ENCODE measurements at places on chromosomes 4 and X.

DNA sequence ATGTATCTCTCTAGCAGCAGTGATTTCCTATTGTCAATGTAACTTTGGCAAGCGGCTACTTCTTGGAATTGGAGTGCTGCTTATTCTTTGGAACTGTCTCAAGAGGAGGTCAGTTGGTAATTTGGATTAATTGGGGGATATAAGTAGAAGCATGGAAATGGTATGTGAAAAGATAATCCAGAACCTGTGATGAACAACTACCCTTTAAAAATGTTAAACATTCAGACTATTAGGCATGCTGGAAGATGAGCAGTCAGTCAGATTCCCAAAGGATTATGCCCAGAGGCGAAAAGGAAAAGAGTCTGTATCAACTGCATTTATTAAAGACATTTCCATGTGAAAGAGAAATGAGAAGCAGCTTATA lies 62.5 kb downstream of the SEC24D start:
- peak; percentile 31 for DNase-seq

DNA sequence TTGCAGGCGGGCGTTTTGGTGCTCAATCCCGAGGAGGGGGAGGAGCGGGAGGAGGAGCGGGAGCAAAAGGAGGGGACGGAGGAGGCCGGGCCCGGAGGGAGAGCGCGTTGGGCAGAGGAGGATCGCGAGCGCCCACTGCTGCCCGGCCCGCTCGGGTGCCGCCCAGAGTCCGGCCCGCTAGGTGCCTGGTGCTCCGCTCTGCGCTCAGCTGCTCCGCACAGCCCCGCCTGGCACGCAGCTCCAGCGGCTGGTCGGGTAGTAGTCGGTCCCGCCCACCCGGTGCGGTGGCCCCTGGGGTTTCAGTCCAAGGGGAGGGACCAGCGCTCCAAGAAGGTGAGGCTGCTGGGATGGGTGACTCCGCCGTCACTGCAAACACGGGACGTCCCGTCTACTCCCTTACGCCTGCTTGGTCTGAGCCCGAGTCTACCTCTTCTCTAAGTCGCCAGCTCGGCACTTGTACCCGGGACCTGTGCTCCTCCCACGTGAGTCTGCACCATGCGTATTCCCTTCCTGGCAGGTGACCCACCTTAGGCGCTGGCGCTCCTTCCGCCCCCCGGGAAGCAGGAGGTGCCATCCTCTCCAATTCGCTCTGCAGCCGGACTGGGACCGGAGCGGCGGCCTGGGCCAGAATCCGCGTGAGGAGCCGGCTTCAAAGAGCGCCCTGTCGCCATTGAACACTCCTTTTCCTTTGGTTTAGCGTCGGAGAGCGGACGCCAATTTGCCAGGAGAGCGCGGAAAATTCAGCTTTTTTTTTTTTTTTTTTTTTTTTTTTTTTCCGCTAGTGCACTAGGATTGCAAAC lies 405 bp upstream of the HS3ST1 start:
- peak; percentile 34 for DNase-seq

DNA sequence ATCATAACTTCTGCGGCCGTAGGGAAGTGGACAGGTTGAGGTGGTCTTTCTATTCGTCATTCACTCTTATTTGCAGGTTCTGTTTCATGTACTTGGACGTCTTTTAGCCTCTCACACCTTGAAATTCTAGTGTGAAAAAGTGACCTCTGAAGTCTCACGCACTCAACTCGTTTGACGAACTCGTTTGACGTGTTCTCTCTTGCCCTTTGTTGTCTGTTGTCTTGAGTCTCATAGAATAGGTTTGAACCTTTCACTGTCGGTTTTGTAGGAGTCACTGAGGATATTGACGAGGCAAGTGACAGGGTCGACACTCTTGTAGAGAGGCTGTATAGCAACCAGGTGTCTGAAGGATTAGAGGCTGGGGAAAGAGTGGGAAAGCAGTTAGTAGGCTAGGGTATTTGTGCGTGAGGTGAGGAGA lies 1.1 kb upstream of the PGRMC2 start:
- peak; percentile 23 for DNase-seq

DNA sequence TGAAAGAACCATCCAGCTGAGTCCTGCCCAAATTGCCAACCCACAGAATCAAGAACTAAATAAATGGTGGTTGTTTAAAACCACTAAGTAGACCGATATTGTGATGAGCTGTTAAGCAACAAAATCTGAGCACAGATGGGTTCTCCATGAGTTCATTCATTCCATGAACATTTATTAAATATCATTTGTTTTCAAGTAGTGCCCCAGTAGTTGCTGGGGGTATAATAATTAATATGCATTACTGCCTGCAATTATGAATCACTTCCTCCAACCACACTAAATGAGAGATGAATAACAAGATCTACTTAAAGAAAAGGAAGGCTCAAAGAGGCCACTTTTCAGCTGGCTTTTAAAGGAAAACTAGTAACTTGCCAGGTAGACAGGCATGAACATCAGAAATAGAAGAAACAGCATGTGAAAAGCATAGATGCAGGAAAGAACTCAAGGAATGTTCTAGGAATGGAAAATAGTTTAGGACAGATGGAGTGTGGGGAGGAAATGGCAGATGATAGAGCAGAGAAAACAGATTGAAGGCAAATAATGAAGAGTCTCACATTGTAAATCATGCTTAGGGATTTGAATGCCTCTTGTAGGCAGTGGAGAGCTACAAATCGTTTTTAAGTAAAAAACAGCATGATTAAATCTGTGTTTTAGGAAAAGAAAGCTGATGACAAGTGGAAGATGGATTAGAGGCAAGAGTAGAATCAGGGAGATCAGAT lies 641.7 kb upstream of the DIPK2B start:
- peak; percentile 33 for DNase-seq

GRCh38 chr4:98469771-98470170 lies 188.6 kb downstream of the TSPAN5 start:
- no peak for DNase-seq

- no peak for DNase-seq
Observed at GRCh38 chrX:45862801-45863200, 662.1 kb upstream of the DIPK2B start.

- no peak for DNase-seq
Observed at GRCh38 chr4:5158825-5159224, 107.5 kb downstream of the STK32B start.

- DNase-seq = no peak
Observed at GRCh38 chrX:142978130-142978684, 47.5 kb upstream of the SPANXN4 start.

DNA sequence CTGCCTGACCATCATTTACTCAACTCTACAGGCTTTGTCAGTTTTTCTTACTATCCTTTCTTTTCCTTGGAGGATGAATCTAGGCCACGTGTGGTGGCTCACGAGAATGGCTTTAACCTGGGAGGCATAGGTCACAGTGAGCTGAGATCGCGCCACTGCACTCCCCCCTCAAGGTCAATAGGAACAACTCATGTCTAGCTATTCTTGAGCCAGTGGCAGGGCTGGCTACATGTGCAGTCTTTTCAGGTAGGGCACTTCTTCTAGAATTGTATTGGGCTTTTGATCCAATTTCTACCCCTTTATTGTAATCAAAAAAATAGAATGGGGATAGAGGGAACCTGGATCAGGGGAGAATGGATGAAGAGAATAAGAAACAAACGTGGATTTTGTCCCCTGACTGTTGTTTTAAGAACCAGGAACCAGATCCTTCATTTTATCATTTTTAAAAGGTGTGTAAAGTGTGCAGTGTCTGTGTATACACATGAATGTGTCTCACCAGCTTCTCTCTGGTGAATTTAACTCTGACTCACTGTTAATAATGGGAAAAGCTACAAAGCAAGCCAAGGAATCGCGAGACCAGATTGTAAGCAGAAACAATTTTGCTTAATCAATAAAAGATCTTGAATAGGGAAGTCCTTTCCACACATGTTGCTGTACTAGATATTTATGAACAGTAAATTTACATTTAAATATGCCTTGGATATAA lies 283.9 kb upstream of the GPC4 start:
- DNase-seq = no peak

GRCh38 chr4:7150036-7150635 lies 42.2 kb upstream of the SORCS2 start:
- DNase-seq = no peak

DNA sequence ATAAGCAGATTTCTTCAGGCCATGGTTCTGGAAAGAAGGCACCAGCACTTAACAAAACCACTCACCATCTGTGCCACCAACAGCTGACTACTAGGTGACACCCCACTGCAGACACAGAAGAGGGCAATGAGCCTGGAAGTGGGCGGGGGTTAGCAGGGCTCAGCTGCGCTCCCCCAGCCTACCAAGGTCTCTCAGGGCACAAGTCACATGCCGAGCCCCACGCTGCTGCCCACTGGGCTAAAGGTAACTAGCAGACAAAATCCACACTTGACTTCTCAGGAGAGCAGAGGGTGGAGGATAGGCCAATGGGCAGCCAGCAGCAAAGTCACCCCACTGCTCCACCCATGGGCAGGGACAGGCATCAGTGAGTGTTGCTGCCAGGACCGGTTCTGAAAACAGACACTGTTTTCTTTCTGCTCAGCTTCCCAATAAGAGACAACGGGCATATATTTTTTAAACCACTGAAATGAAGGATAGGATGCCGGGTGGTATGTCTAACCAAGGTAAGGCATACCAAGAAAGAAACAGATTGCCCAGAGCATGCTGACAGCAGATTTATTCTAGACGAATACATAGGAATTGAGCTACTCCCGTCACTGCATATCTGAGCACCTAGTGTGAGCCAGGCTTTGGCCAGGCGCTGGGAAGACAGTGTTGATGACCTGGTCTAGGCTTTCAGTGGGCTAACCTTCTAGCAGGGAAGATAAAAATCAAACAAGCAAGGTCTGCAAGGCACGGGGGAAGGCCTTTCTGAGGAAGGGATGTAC lies 20.1 kb downstream of the ACSL1 start:
- no peak for DNase-seq

- DNase-seq = peak; percentile 34
Observed at GRCh38 chr4:76219299-76220055, 5.9 kb upstream of the SCARB2 start.

DNA sequence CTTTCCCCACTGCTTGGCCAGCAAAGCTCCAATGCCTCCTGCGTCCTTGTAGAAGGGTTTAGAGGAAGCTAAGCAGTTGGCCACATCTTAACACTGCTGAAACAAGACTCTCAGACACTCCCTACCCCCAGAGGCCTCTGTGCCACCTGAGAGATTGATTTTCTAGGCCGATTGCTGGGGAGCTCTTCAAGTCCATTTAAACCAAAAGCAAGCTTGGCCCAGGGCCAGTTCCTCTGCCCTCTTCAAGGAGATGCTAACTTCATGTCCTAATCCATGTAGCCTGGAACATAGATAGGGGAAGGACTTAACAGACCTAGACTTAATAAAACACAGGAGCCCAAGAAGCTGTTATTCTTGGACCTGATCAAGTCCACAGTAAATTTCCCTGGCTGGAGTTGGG lies 27.2 kb upstream of the FMR1NB start:
- DNase-seq = no peak

DNA sequence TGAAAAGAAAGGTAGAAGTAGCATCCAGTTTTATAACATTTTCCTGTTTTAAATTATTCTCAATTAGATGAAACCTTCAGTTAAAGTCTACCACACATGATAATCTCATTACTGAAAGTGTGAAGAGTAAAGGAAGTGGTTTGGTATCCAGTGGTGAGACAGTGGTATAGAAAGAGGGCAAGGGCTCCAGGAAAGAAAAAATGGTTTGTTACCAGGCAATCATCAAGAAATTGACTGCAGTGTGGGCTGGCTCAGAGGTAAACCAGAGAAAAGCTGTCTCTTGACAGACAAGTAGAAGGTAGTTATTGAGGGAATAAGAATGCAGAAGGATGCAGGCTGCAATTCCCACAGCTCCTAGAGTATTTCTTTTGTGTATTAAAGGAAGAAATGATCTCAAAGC lies 406.2 kb downstream of the TLL1 start:
- no peak for DNase-seq

DNA sequence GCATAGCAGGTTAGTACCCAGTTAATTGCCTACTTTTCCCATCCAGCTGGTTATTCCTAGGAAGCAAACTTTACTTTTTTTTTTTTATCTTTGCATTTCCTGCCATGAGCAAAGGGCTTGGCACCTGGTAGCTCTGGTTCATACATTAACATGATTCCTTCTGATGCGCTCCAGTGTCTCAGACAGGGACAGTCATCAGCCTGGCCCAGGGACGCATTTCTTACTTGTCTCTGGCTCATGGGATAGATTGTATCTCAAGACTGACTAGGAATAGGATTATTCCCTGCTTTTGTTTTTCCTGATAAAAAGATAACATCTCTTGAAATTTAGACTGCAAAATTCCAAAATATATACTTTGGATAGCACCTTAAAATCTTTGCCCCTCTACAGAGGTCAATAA lies 571.5 kb upstream of the TENM3 start:
- DNase-seq = no peak

DNA sequence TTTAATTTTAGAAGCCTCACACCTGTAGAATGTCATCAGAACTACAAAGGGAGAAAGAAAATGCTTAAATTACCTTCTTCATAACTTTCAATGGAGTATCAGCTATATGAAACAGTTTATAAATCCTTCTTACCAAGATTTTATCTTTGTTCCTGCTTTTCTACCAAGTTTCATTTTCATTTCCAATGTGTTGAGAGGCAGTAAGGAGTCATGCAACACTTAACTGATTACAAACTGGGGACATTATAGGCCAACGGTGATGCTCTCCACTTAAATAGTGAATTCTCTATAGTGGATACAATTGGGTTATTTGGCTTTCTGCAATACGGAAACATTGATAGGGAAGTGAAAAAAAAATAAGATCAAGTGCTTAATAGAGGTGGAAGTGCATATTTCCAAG lies 145.2 kb upstream of the FTHL17 start:
- no peak for DNase-seq

DNA sequence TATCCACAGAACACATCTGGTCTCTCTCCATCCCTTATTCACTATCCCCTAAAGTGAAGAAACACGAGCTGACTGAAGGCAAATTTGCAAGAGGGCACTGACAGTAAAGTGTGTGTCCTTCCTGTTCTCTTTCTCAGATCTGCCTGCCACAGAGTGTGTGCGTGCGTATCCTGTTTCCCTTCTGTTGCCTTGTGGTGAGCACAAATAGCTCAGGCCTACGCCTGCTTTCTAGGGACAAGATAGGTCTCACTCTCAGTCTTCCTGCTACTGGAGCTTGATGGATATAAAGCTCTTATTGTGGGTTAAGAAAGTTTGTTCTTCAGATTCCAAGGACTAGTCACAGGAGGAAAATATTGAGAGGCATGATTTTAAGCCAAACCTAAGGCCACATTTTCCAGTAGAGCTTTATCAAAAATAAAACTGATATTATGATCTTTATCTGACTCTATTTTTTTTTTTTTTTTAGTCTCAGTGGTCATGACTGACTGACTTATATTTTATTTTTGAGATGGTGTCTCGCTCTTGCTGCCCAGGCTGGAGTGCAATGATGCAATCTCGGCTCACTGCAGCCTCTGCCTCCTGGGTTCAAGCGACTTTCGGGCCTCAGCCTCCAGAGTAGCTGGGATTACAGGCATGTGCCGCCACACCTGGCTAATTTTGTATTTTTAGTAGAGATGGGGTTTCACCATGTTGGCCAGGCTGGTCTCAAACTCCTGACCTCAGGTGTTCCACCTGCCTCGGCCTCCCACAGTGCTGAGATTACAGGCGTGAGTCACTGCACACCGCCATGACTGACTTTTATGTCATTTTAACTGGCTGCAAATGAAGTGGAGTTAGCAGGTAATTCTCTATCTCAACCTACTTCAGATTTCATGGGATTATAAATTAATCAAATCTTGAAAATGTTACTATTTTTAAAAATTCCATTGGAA lies 140.3 kb upstream of the SH3RF1 start:
- DNase-seq = peak; percentile 86
